ENCODE measurements at places on chromosomes 1 and 21.
A peak's percentile ranks its signal among the peaks of the same experiment; 100 is the strongest.

GRCh38 chr1:220873868-220874655 lies 5.2 kb upstream of the HLX start:
- DNase-seq = peak; percentile 62

DNA sequence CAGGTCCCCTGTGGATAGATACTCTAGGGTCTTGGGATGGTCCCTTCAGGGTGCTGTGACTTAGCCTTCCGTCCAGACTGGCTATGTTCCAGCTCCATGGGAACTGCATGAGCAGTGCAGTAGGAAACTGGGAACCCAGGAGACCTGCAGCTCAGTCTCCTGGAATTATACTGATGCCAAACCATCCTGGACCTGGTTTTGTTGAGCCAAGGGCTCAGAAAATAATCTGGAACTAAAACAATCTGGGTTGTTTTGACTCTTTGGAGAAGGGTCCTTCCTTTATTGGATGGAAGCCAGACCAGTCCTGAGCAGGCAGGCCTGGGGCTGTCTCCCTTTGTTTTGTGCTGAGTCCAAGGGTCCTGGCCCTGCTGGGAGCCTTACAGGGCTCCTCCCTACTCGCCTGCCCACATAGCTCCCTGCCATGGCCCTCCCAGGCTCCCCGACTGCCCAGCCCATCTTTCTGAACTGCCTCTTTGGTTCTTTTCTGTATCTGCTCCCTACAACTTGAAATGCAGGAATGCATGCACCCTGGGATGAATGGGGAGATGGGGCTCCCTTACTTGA lies 1.2 kb downstream of the IPO13 start:
- DNase-seq = no peak

DNA sequence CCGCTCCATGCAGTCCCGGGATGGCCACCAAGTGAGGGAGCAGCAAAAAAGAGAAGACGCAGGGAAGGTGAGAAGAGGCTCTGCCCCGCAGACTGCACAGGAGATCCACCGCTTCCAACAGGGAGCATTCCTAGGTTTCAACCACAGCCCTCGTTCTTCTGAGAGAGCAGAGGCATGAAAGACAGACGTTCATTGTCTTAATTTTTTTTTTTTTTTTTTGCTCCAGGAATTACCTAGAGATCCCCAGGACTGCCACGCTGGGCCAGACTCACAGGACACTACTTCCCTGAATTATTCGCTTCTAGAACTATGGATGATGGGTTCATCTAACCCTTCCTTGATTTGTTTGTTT lies 33.2 kb upstream of the VASH2 start:
- DNase-seq = no peak

DNA sequence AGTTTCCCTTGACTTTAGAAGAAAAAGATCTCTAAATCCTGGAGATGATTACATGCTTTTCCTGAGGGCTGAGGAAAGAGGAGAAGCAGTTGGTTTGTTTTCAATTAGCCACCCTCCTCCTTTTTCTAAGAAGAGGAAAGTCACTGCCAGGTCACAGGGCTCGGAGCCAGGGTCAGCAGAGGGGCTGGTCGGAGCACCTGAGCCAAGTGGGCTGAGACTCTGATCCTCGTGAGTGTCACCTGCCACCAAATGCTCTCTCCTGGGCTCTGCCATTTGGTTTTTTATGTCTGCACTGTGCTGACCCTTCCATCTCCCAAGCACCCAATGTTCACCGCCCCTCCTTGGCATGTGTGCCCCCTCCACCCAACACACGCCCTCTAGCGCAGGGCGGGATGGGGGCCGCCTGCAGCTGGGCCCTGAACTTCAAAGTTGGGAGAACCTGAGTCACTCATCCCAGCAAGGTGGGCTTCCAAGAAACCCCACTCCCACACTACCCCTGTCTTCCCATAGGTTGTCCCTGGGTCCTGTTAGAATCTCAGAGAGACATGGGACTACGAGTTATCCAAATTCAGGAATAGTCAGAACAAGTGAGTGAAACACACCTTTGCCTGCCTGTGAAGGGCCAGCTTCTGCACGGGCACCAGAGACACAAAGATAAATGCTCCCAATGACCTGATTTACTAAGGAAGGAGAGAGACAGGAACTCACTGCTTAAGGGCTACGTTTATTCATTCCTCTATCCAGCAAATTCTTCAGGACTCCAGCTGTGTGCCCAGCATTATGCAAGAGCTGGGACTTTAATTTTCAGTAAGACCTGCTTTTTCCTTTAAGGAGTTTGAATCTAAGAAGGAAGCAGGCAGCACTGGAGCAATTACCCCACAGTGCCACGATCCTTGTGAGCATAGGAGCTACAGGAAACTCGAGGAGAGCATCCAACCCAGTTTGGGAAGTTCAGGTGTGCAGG lies 127.5 kb downstream of the RHOU start:
- no peak for DNase-seq

DNA sequence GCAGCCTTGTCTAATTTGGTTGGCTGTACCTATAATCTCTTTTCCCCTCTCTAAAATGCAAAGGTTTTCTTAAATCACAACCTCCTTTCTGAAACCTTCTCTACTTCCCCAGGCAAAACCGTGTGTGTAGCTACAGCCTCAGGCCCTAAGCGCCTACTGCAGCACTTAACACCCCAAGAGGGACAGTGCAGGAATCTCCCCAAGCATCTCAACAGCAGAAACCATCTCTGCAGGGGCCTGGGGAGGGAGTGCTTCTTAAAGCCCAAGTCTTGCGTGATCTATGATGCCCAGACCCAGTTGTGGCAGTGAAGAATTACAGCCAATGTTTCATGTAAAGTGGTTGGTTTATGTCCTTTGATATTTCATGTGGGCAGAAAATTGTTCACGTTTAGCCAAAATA lies 159.3 kb downstream of the DSCAM start:
- no peak for DNase-seq

- peak; percentile 95 for DNase-seq
These were observed 48.0 kb upstream of the ZC3H11B start for GRCh38 chr1:219660666-219661463.

- no peak for DNase-seq
These were observed 22.5 kb downstream of the CEP350 start for GRCh38 chr1:179976970-179977651.

GRCh38 chr1:89724369-89725010 lies 91.6 kb downstream of the LRRC8C start:
- DNase-seq = peak; percentile 19

DNA sequence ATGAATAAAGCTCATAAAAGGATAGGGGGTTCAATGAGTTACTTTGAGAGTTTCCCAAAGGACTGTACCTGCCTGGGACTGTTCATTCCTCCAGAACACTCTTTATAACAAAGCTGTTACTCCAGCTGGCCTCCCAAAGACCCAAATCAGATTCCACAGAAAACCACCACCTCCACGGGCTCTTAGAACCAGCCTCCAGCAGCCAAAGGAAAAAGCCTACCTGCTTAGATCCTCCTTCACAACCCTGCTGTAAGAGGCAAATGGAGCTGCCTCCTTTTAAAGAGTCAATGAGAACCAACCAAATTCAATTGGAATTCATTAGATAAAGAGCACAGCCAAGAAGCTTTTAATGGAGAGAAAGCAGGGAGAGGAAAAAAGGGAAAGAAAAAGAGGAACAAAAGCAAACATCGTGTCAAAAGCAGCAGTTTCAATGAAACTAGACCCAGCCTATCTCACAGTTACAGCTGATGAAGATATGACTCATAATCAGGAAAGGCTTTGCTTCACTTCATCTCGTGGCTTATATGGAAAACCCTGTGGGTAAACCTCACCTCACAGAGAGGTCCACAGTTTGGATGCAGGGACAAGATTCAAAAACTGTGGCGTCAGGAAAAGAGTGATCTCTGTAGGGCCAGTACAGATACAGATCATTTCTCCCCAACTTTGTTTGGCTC lies 27.8 kb upstream of the FMO4 start:
- peak; percentile 19 for DNase-seq

- no peak for DNase-seq
These were observed 866.2 kb downstream of the NCAM2 start for GRCh38 chr21:21864321-21864840.

- DNase-seq = no peak
These were observed 55.0 kb upstream of the MACF1 start for GRCh38 chr1:39149509-39149908.

DNA sequence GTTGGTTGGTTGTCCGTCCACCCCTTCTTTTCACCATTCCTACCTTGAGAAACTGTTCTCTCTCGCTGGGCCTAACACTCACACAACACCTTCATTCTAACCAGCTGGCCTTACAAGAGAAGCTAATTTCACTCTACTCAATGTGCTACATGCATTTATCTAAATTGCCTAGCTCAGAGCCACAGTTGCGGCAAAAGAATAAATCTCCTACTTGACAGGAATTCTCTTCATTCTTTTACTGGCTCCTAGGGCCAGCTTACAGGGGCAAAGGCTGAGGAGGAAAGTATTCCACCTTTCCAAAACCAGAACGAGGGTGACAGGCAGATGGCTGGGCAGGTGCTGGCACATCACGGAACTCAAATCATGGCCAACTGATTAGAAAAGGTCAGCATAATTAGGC lies 6.5 kb downstream of the F3 start:
- no peak for DNase-seq

DNA sequence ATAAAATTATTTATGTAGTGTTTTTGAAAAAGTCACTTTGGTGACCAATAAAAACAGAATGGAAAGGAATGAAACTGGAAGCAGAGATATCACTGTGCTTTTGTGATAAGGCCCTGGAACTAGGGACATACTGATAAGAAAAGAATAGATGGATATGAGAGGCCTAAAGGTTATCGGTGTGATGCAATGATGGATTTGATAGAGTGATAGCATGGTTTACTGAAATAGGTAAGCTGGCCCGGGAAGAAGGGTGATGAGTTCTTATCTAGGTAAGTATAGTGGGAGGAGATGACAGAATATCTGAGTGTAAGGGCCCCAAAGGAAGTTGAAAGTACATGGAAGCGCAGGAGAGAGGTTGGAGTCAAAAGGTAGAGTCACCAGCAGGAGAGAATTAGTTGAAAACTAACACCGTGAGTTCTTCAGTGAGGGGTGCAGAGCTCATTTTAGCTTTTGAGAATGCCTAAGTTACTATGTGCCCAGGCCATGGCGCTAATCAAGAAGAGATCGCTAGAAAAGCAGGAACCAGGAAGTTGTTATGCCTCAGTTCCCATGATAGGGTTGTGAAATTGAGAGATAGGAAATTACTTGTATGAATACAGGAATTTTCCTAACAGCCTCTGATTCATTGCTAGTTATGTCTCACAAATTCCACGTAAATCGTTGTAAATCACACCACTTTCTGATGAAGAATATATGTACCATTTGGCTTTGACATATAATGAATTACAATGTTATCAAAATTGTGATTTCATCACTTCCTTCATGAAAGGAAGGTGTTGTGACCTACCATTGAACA lies 115.3 kb downstream of the PLA2G4A start:
- peak; percentile 11 for DNase-seq

DNA sequence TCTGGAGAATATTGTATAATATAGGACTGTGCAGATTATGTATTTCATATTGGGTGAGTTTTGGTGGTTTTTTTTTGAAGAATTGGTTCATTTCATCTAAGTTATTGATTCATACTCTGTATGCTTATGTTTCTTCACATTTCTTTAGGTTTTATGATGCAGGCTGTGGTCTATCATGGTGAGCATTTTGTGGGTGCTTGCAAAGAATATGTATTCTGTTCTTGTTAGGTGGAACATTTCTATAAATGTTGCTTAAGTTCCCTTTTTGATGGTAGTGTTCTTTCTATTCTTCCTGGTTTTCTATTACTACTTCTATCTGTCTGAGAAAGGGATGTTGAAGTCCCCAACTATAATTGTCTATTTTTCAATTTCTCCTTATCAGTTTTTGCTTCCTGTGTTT lies 42.6 kb downstream of the PKN2 start:
- DNase-seq = no peak

- peak; percentile 68 for DNase-seq
These were observed 80.3 kb downstream of the TTC3 start for GRCh38 chr21:37153196-37153934.

DNA sequence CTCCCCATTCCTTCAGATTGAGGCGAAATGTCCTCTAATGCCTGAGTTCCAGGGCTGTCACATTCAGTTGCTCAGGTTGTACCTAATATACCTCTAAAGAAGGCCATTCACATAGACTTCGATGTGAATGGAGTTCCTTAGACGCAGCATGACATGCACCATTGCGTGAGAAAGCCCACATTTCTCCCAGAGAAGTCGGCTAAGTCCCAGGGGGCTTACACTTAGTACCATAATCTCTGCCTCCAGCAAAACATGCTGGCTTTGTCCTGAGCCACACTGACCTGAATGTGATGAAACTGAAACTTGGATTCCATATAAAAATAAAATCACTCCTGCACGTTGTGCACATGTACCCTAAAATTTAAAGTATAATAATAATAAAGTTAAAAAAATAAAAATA lies 23.2 kb upstream of the SLC2A1 start:
- peak; percentile 66 for DNase-seq

DNA sequence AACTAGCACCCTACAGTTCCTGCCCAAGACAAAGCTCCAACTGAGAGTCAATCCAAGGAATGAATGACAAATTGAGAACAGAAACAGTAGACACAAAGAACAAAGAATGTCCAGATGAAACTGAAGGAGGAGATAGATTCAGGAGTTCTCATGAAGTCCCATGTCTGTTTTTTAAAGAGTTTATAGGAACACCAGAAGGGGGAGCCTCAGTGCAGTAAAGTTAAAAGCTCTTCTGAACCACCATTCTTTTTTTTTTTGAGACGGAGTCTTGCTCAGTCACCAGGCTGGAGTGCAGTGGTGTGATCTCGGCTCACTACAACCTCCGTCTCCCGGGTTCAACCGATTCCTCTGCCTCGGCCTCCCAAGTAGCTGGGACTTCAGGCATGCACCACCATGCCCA lies 323.6 kb downstream of the MRPL39 start:
- no peak for DNase-seq

DNA sequence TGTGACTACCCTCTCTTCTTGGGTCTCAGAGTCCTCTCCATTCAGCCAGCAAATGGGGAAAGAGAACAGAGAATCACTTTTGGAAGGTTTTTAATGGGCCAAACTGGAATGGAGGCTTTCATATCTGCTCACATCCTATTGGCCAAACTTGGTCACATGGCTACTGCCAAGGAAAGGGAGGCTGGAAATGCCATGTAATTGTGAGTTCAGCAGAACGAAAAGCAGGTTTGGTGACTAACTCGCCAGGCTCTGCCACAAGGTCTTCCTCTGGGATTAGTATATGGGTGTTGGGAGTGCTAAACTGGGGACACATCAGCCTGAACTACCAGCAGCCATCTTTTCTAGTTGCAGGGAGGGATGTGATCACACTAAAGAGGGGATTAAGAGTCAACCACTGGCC lies 19.2 kb downstream of the RD3 start:
- no peak for DNase-seq

- peak; percentile 76 for DNase-seq
These were observed 35.2 kb downstream of the URB2 start for GRCh38 chr1:229661022-229661877.

- DNase-seq = peak; percentile 55
These were observed 1.1 kb downstream of the ARHGAP30 start for GRCh38 chr1:161068306-161069234.

DNA sequence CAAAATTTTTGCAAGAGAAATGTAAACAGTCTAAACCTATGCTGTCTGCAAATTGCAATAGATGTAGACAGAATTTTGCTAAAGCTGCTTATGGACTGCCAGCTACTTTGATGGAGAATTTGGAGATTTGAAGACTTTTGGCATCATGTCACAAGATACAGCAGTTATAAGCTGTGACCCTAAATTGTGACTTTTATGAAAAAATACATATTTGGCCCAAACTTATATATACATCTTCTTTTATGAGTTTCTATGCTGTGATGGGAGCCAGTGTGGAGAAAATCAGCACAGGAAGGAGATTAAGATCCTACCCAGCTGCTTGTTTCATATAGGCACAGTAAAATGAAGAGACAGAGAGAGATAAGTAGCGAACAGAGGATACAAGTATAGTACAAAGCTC lies 1595.4 kb downstream of the PLA2G4A start:
- no peak for DNase-seq
